ENCODE measurements at places on chromosomes 6 and 20.

DNA sequence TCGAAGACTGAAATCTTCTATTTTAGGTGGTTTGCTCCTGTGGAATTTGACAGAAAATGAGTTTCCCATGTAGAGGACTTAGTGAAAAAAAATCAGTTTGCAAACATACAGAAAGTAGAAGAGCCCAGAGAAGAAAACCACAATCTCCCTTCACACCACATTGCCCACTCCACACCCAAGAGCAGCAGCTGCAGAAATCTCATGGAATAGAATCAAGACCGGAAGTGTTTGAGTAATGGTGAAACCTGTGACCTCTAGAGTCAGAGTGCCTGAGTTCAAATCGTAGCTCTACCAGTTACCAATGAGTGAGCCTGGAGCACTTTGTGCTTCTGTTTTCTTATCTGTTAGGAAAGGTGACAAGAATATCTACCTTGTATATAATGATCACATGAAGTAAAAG lies 4.6 kb downstream of the SIRPG start:
- no peak for DNase-seq

DNA sequence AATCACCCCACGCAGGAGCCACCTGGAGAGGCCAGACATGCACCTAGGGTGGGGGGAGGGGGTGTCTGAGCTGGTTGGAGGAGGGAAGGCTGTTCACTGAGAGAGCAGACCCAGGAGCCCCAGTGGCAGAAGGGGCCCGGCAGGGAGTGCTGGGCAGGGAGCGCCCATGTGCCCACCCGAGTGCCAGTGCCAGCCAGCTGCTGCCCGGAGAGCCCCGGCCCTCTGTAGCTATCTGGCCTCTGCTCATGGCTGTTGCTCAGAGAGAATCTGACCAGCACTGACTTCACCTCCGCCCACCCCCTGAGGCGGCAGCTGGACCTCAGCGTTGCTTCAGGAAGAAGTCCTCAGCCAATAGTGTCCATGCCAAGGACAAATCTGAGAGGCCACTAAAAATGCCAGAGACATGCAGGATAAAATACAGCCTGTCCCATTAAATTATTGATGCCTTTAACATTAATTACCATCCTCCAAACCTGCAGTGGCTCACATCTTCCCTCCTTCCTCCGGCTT lies 22.8 kb downstream of the SLC17A9 start:
- DNase-seq = no peak

DNA sequence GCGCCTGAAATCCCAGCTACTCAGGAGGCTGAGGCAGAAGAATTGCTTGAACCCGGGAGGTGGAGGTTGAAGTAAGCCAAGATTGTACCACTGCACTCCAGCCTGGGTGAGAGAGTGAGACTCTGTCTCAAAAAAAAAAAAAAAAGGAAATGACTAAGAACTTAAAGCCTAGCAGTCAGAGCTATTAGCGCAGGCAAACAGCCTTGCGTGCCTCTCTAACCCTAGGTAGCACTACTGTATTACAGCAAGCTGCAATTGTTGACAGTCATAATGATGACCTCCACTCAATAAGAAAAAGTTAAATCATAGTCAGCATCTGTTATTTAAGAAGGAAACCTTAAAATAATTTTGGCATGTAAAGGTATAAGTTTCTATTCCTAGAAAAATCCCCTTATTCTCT lies 14.4 kb downstream of the GSS start:
- DNase-seq = no peak

- no peak for DNase-seq
These were observed 831.8 kb downstream of the EPHA7 start for GRCh38 chr6:92587525-92587924.

DNA sequence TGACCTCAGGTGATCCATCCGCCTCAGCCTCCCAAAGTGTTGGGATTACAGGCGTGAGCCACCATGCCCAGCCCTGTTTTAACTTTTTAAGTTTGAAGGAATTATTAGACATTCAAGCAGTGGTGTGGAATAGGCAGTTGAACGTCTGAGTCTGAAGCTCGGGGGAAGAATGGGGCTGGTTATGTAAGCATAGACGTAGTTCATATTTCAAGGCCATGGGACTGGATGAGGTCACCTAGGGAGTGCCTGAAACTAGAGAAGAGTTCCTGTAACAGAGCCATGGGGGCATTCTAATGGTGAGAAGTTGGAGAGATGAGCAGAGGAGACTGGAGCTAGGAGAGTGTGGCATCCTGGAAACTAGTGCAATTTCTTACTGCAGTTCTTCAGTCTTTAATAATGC lies 6.4 kb downstream of the CDKAL1 start:
- no peak for DNase-seq

DNA sequence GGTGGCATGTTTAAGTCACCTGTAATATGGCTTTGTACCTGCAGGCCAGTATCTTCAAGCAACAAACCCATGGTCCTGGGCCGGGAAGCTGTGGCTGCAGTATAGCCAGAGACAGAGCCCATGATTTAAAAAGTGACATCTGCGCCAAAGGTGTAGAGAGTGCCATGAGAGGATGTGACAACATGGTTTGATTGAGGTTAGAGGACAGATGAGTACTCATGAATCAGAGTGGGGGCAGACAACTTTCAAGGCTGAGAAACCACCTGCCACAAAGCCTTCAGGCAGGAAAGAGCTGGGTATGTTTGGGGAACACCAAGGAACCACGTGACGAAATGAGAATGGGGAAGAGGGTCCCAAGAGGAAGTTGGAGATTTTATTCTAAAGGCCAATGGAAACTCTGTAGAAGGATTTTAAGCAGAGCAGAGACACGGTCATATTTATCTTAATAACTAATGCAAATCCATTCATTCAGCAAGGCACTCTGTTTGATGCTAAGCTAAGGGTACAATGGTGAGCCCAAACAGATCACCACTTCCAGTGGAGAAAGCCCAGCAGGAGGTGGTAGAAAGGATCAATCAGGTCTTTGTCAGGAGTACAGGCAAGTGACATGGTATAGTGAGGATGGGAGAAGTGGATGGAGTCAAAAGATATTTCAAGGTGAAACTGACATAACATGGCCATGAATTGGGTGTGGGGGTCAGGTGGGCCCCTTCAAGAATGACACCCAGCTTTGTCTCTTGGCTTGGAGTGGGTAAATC lies 3.4 kb upstream of the MICAL1 start:
- no peak for DNase-seq

GRCh38 chr6:140871911-140872310 lies 1260.8 kb upstream of the GJE1 start:
- DNase-seq = no peak

DNA sequence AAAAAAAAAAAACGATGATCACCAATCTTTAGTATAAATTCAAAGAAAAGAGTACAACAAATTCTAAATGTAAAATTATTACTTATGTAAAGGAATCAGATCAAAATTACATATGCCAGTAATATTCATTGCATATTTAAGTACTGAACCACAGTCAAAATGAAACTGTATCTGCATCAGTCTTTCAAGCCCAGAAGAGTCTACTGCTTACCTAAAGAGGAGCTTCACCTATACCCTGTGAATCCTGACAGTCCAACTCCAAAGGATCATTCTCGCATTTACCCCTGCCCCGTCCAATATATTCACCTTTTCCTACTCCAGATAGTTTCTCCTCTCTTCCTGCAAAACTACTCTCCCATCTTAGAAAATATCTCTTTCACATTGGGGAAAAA lies 9.2 kb downstream of the ATG5 start:
- no peak for DNase-seq

GRCh38 chr6:70264306-70264705 lies 38.6 kb downstream of the COL9A1 start:
- DNase-seq = no peak

DNA sequence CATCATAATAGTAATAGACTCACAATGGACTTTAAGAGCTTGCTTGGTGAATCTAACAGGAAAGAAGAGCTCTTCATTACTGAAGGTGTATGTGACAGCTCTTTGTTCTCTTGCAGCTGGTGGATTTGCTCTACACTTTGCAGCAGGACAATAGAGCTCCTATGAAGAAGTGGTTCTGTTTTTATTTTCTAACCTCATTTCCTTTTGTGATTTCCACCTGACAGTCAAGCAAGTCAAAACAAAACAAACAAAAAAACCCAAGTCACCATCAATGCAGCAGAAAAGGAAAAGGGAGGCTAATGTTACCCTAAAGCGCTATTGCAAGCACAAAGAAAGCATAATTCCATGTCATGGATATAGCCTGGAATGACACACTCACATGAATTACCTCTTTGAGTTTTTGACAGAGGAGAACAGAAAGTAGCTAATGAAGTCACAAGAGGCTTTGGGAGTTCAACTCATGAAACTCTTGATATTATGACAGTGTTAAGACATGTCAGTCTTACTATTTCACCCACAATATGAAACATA lies 1188.1 kb downstream of the EPHA7 start:
- DNase-seq = no peak

DNA sequence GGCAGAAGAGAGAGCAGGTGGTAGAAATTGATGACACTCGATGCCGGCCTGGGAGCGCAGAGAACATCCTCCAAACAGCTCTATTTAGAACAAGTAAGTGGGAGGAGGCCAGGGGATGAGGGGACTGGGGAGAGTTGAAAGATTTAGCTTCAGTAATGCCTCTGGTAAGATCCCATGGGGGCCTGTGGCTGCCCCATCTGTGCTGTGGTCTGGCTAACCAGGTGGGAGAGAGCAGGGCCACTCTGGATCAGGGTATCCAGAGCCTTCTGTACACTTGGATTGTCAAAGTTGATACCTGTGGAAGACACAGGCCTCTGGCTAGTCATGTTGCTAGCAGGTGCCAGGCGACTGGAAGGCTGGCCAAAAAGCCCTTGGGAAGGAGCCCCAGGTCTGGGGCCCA lies 27.6 kb downstream of the NCOA5 start:
- no peak for DNase-seq

GRCh38 chr6:19028201-19028600 lies 641.1 kb downstream of the RNF144B start:
- no peak for DNase-seq

- no peak for DNase-seq
These were observed 16.0 kb downstream of the PMEPA1 start for GRCh38 chr20:57693670-57694329.

- no peak for DNase-seq
These were observed 294.0 kb downstream of the CLIC5 start for GRCh38 chr6:45721665-45722064.

GRCh38 chr20:50765674-50766073 lies 29.2 kb upstream of the BCAS4 start:
- DNase-seq = no peak

- DNase-seq = no peak
These were observed 155.8 kb downstream of the SOBP start for GRCh38 chr6:107645740-107646139.

DNA sequence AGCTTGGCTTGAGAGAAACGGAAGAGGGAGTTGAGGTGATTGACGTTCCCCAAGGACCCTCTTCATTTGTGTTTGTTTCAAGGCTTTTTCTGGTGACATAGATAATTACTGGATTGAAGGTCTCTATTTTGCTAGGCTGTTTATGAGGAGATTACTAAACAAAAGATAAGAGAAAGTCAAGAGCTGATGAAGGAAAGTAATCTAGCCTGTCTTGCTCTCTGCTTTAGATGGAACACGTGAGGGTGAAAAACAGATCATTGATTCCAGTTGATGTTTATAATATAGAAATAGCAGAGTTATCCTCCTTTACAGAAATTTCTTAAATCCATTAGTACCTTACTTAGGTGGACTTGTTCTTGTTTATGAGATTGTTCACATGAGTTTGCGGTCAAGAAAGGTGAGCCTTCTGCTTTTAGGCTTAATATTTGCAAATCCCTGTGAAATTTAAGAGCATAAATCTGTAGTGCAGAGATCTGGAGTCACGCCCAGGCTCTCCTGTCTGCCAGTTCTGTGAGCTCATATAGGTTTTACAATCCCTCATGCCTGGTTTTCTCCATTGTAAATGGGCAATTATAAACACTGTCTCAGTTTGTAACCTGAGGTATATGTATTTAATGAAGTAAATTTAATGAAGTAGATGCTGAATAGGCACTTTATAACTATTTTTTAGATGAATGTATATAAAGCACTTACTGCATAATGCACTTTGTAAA lies 272.8 kb downstream of the NKAIN2 start:
- DNase-seq = no peak

GRCh38 chr6:114390176-114390575 lies 47.4 kb upstream of the HS3ST5 start:
- no peak for DNase-seq

GRCh38 chr6:138109042-138109997 lies 2.1 kb upstream of the PERP start:
- peak; percentile 52 for DNase-seq

- DNase-seq = no peak
These were observed 347.1 kb upstream of the MANEA start for GRCh38 chr6:95230071-95230740.

DNA sequence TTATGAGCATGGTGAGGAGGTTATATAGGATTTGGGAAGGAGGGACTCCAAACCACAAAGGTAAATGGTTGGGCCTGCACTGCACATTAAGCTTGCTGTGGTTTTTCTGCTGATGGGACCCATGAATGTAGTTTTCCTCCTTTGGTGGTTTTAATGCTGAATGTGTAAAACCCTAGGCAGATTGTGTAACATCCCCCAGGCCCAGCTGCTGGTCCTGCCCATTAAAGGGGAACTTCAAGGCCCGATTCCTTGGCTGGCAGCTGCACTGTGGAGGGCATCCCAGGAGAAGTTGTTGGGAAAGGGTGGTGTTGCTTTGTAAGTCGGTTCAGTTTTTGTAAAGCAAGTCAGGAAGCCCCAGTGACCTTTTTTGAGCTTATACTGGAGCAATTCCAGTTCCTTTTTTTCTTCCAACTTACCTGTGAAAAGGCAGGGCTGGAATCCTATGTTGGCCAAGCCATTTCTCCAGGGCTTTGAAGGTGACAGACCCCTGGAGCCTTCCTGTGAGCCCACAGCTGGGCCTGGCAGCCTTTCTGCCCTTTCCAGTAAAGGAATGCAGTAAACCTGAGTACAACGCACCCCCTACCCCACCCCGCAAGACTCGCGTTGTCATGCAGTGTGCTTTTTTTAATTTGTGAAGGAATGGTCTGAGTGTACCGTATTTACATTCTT lies 43.1 kb upstream of the NAA20 start:
- DNase-seq = no peak

DNA sequence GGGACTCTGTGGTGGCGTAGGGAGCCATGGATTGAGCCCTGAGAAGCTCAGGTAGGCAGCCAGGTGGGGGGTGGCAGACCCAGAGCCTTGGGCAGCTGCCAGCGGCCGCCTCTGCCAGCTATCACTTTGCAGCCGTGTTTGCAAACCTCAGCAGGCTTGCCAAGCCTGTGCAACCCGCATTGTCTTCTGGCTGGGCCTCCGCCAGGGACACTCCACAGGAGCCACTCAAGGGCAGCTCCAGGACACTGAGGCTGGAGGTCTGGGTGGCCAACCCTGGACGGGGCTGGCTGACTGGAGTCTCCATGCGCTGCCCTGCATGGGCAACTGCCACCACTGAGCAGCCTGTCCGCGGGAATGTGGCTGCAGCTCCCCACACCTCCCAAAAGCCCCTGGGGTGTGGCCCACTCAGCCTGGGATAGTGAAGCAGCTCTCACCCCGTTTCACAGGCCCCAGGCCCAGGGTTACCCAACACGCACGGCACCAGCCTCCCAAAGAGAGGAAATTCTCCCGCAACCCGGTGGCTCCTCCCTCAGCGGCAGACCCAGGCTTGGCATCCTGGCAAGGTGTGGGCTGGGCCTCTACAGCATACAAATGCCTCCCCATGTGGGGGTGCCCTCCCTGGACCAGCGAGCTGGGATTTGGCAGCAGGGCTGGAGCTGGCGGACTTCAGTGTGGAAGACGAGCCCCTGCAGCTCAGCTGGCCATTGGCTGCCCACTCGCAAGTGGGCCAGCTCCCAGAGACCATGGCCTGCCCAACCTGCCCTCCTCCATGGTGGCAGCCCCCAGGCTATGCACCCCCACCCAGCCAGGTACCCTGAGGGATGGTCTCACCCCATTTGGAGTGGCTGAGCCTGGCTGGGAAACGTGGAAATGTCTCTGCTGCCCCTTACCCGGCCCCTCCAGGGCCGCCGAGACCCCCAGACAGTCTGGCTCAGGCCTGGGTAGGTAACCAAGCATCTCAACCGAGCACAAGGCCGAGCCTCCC lies 2.9 kb downstream of the CHRNA4 start:
- no peak for DNase-seq

Measured in SK-N-DZ (cell line).